ENCODE measurements at places on chromosomes 16 and 17. TPM values are rescaled to one million over a fixed set of nuclear protein-coding genes. Genes with fewer than 3 reads are reported as not detected.

DNA sequence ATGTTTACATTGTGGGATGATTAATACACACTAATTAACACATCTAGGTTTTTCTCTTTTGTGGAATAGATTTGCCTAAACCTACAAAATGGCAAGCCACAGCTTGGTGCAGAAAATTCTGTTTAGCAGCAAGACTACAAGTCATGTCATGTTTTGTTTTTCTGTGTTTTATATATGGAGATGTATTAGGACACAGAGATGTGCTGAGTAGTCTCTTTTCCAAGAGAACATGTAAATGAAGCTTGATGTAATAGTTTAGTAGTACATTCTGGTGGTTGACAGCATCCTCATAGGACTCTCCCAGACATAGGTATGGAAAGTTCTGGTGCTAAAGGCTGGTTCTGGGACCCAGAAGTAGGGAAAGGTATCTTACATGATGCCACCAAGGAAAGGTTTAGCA, 1345.4 kb downstream of the CDH11 start:
- H3K4me1 ChIP-seq = no peaks in the 10 kb centered on the region
- no peak overlapping the region for H3K4me3 ChIP-seq
- no peaks in the 10 kb centered on the region for H3K27me3 ChIP-seq
- H3K27ac ChIP-seq = no peak overlapping the region

- no peaks in the 10 kb centered on the region for H3K27me3 ChIP-seq
- H3K36me3 ChIP-seq = no peaks in the 10 kb centered on the region
- no peak overlapping the region for H3K4me3 ChIP-seq
Observed at GRCh38 chr16:11356573-11357331, 11.5 kb downstream of the RMI2 start.

DNA sequence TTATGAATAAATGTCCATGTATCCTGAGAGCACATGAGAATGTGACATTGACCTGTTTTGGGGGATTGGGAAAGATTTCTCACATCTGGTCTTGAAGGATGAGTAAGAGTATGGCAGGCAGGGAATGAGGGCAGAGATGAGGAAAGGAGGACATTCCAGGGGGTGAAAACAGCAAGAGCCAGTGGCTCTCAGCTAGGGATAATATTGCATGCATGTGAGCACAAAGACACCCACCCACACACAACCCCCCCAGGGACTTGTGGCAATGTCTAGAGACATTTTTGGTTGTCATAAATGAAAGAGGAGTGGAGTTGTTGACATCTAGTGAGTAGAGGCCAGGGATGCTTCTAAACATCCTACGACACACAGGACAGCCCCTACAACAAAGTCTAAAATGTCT, 6.0 kb downstream of the MYO1D start:
- H3K4me3 ChIP-seq = no peak overlapping the region
- H3K4me1 ChIP-seq = peaks cover 38% of the 10 kb centered on the region
- H3K27ac ChIP-seq = no peak overlapping the region
- DNase-seq = no peak

The ABCC6 gene
- 6.5 TPM for polyA plus RNA-seq

The SGCA gene
- not detected for polyA plus RNA-seq

DNA sequence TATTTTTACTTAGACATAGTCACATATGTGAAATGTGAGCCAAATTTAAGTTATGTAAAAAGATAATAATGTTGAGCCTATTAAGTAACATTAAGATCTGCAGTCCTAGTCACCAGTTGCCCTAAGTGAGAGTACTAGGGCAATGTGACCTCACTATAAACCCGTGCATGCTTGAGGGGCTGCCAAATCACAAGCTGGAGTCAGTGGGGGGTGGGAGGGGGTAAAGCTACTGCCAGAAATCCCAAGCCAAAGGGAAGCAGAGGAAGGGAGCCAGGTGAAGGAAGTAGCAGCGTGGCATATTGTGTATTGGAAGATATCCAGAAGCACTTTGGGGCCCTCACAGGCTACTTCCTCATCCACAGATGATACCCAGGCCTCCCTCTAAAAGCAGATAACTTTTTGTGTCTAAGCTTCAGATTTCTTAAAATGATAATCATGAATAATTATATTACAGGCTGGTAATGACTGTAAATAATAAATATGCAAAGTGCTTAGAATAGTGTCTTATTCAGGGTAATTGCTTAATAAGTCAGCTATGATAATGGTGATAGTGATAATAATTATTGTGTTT, 134.1 kb downstream of the CA10 start:
- H3K4me3 ChIP-seq = no peak overlapping the region
- DNase-seq = no peak
- no peaks in the 10 kb centered on the region for H3K27me3 ChIP-seq

Data from adrenal gland (tissue), 19 donors.